Activated CD8-positive, alpha-beta T cell treated with anti-CD3 and anti-CD28 coated beads, Interleukin-2, amount 10 ng/mL, durations not matched to agents 7 days and 5 days (primary cell): ENCODE measurements at places on chromosomes 1 and 21. TPM values are rescaled to one million over a fixed set of nuclear protein-coding genes. Genes with fewer than 3 reads are reported as not detected.

Gene KRTAP21-2
- not detected for total RNA-seq

Gene GABRD
- not detected for total RNA-seq

Gene ADAMTSL4
- not detected for total RNA-seq

Gene OVAAL
- total RNA-seq = not detected

Gene LYPD8
- not detected for total RNA-seq

Gene CELA2B
- total RNA-seq = not detected

Gene DCST2
- 0.37 TPM for total RNA-seq

Gene TINAGL1
- total RNA-seq = not detected

Gene RHBG
- total RNA-seq = not detected

Gene MTARC1
- total RNA-seq = not detected

Gene ZC3H12A
- total RNA-seq = 15.1 TPM

Gene SYT11
- total RNA-seq = 12.2 TPM

Gene C1orf141
- not detected for total RNA-seq

Gene IFNLR1
- 4.0 TPM for total RNA-seq

Gene KDF1
- total RNA-seq = not detected

Gene HTR6
- not detected for total RNA-seq

Gene GBP1
- total RNA-seq = 146 TPM
